Stimulated activated CD8-positive, alpha-beta memory T cell treated with anti-CD3 and anti-CD28 coated beads, Interleukin-4, amount 100 ng/mL, for 4 hours (primary cell): ENCODE measurements at places on chromosomes 6 and 20.

DNA sequence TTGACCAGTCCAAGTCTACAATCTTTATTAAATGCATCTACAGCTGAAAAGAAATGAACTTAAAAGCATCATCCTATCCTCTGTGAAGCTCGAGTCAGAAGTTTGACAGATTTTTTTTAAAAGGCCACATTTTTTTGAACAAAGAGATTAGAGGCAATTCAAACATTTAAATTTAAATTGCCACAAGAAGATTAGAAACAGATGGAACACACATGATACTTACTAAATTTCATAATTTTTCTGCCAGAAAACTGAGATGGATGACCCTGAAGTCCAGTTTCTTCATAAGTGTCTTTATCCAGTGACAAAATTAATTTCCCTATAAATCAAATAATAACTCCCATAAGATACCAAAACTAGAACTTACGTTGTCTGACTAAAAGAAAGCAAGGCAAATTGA lies 4.3 kb downstream of the RPP40 start:
- no peak for DNase-seq

- no peak for DNase-seq
Measured at GRCh38 chr6:169398342-169399105, 144.9 kb upstream of the THBS2 start.

DNA sequence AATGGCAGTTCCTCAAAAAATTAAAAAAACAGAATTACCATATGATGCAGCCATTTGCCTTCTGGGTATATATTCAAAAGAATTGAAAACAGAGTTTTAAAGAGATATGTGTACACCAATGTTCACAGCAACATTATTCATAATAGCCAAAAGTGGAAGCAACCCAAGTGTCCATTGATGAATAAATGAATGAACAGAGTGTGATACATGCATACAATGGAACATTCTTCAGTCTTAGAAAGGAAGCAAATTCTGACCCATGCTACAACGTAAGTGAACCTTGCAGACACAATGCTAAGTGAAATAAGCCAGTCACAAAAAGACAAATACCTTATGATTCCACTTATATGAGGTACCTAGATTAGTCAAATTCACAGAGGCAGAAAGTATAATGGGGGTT lies 34.7 kb upstream of the YWHAB start:
- DNase-seq: no peak

DNA sequence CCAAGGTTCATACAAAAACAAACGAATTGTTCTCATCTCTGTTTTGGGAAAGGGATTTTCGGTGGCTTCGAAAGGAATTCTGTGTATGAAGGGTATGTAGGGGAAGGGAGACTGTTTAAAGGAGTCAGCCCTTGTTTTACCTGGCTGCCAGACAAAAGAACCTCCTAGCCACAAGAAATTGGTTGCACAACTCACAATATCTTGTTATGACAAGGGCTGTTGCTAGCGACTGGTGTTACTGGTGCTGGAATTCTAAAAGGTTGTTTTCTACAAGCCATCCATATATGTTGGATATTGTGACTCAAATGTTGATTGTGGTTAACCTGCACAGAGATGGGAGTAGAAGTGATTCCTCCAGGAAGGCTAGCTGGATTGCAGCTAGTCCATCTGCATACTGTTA lies 34.6 kb upstream of the CITED2 start:
- DNase-seq: no peak

GRCh38 chr6:125869427-125869826 lies 78.7 kb downstream of the NCOA7 start:
- DNase-seq: no peak

DNA sequence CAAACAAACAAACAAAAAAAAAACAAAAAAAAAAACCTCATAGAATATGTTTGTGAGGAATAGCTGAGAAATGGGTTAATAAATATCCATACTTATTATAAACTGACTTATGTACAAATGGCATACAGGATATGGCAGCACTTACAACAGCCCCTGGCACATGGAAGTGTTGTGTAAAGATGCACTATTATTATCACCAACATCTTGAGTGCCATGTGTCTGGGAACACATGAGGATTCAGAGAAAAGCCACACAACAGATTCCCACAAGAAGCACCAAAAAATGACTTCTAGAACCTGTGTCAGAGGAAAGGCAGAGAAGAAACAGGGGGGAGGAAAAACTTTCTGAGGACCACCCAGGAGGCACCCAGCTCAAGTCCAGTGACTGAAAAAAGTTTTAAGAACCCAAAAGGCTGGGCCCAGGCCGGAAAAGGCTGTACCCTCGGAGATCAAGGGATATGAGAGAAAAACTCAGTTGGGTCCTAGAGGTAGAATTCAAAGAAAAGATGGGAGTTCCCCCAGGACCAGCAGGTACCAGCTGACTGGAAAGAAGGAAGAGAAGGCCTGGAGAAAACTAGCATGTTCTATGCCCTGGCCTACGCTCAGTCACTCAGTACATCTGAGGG lies 9.4 kb upstream of the TAF8 start:
- no peak for DNase-seq
